ENCODE measurements at places on chromosomes 3 and 15.

DNA sequence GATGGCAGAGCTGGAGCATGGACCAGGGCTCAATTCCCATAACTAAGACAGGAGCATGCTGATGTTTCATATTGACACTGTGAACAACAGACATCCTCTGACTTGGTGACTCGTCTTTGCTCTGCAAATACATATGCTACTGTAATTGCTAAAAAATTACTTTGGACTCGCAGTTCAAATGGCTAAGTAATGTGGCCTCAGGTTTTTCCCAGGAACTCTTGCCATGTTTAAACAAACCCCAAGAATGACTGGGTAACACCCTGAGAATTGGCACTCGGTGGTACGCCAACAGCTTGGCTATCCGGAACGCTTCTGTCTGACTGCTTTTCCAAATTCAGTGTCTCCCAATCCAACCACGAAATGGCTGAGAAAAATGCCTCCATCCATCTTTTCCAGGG lies 456.7 kb upstream of the THBS1 start:
- DNase-seq = no peak

GRCh38 chr3:23760325-23760724 lies 45.4 kb upstream of the UBE2E1 start:
- DNase-seq = peak; percentile 14

GRCh38 chr15:97547381-97547780 lies 413.1 kb upstream of the ARRDC4 start:
- DNase-seq = no peak

DNA sequence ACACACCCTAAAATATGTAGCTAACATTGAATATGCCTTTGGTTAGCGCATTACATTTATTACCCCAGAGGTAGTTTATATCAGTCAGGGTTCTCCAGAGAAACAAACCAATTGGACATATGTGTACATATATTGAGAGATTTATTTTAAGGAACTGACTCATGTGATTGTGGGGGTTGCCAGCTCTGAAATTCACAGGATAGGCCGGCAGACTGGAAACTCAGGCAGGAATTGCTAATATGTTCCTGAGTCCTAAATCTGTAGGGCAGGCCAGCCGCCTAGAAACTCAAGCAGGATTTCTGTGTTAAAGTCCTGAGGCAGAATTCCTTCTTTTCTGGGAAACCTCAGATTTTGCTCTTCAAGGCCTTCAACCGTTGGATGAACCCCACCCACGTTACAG lies 189.7 kb downstream of the CDIN1 start:
- peak; percentile 41 for DNase-seq

GRCh38 chr3:128240232-128240631 lies 87.0 kb downstream of the EEFSEC start:
- no peak for DNase-seq

- peak; percentile 25 for DNase-seq
Observed at GRCh38 chr15:50377867-50378751, 23.1 kb upstream of the GABPB1 start.

DNA sequence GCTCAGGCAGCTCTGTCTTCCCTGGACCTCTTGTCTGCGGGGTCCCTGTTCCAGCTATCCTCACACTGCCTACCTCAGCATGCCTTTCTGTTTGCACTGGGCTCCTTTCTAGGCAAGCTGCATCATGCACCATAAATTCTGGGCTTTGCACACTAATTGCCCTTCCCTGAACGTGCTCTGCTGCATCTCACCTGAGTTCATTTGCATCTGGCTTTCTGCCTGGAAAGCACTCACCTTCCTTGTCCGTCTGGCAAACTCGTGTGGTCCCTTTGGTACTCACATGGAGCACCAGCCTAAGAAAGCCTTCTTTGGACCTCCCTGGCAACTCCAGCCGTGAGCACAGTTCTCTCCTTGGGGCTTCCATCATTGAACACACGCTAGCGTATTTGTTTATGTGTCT lies 365.6 kb downstream of the SV2B start:
- DNase-seq = no peak

DNA sequence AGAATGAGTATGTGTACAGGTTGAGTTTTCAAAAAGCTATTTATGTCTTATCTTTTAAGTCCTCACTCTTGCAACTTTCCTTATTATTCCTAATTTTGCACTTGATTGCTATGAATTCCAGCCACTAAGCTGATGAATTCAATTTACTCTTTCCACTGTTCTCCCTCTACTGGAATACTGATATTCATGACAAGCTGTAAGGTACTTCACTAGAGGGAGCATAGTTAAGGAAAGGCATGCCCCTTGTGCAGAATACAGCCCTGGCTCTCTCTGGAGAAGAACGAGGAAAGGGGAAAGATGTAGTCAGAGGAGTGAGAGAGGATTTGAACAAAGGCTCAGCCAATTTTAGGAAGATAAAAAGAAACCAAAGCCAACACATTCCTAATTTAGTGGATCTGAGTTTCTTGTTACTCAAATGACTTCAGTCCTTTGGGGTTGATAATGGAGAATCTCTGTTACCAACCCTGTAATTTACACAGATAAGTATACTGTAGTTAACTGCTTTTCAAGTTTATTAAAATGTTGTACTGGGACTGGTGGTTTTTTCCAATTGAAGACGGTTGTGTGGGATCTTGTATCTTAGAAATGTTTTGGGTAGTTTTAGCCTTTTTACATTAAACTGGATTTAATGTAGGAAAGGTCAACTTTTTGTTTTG lies 4.0 kb downstream of the SCAANT1 start:
- peak; percentile 70 for DNase-seq

DNA sequence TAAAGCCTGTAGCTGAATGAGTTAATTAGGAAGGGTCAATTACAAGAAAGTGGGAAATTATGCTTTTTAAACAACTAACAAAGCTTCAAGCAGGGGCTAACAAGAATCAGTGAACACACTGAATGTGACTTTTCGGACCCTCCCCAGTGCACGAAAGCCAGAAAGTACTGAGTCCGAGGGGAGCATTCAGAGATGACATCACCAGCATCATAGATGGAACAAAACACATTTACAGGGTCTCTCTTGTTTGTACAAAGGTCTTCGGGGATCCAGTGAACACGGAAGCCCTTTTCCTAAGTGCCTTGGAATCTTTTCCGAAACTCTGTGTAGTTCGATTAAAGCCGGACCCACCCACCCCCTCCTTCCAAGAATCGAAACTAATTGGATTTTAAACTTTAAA lies 829 bp downstream of the DCP1A start:
- DNase-seq = peak; percentile 23

Measured in cardiac fibroblast (primary cell).